Stimulated activated CD8-positive, alpha-beta memory T cell treated with anti-CD3 and anti-CD28 coated beads, Interleukin-7, amount 100 ng/mL, for 48 hours (primary cell): ENCODE measurements at places on chromosomes 2 and 18.

DNA sequence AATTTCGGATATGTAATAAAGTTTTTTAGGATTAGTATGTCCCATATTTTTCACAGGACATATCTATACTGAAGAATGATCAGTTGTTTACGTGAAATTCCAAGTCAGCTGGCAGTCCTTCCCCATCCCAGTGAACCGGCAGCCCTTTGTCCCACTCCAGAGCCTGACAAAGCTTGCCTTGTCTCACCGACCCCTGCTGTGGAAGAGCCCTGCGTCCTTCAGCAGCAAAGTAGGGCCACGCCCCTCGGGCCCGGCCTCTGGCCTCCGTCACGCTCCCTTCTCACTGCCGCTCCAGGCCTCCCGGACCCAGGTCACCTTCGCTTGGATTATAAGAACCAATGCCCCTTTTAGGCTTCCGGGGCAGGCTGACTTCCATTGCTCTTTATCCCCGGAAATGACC is 89.8 kb upstream of the TGIF1 start:
- no peak for DNase-seq

DNA sequence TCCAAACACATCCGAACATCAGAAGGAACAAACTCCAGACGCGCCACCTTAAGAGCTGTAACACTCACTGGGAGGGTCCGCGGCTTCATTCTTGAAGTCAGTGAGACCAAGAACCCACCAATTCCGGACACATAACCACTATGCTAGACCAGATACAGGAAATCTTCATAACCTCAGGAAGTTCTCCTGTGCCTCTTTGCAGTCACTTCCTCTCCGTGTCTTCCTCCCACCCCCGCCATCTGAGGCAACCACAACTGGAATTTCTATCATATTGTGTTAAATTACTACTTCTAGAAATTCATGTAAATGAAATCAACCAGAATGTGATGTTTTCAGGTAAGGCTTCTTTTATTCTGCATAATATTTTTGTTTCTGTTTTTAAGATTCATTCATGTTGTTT is 631.0 kb upstream of the NXPH2 start:
- DNase-seq, result no peak

DNA sequence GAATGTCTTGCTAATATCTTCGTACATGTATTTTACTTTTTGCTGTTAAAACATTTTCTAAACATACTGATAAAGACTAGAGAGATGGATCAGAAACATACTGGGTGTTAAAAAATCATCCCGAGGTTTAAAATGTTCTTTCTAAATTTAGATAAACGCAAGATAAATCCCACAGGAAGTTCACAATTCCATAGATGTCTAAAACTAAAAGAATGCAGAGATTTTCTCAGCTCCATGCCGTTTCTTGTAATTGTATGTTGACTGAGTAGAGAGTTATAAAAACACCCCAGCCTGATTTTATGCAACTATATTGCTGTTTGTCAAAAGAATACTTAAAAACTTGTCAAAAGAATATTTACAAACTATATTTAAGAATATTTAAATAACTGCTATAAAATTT is 455.7 kb downstream of the ARHGAP15 start:
- DNase-seq, result no peak

GRCh38 chr2:234404957-234405356 is 91.9 kb downstream of the ARL4C start:
- no peak for DNase-seq

GRCh38 chr2:16134436-16135165 is 194.3 kb downstream of the MYCN start:
- no peak for DNase-seq

- no peak for DNase-seq
Observed at GRCh38 chr2:239318790-239319661, 81.8 kb downstream of the HDAC4 start.

DNA sequence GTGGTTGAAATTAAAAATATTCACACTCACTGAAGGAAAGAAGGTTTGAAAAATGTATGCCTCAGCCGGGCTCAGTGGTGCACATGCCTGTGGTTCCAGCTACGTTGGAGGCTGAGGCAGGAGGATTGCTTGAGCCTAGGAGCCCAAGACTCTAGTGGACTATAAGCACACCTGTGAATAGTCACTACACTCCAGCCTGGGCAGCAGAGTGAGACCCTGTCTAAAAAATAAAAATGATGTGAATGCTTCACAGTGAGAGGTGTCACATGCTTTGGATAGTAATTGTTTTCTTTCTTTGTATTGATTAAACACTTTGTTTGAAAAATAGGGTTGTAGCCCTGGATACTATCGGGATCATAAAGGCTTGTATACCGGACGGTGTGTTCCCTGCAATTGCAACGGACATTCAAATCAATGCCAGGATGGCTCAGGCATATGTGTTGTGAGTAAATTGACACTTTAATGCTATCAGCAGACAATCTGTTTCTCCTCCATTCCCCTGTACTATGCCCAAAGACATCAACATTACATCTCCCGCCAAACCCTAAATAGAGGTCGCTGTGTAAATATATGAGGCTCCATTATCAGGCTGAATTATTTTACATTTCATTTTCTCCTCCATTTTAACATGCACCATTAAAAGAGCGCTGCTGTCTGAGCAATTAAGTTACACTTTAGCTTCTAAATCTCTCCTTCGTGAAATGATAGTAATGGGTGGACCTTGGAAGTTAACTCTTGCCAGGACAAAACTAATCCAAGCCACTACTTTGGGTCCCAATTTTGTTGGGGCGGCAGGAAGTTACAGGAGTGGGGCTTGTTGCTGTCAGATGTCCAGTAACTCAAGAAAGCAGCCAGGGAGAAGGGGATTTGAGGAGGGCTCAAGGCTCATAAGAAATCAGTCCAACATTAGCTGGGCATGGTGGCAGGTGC is 138.3 kb upstream of the TTC39C start:
- DNase-seq, result no peak

DNA sequence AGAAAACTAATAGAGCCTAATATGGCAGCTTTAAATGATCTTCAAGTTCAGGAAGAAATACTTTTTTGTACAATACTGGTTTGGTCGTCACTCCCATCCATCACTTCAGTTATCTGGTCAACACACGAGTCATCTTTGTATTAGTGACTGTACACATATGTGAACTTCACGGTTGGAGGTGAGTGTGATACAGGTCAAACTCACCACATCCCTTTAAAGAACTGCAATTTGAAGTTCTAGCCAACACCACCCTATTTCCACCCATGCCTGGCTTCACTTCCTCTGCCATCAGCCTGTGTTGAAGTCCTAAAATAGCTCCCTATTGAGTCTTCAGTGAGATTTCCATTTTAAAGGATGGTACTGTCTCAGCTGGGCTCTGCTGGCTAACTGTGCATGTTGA is 361.9 kb downstream of the TXNL1 start:
- DNase-seq, result no peak

- DNase-seq, result no peak
Observed at GRCh38 chr2:239278361-239278760, 122.5 kb downstream of the HDAC4 start.

GRCh38 chr2:17245906-17246305 is 272.3 kb downstream of the RAD51AP2 start:
- DNase-seq, result no peak

- no peak for DNase-seq
Observed at GRCh38 chr2:86417961-86418360, 23.2 kb upstream of the KDM3A start.

DNA sequence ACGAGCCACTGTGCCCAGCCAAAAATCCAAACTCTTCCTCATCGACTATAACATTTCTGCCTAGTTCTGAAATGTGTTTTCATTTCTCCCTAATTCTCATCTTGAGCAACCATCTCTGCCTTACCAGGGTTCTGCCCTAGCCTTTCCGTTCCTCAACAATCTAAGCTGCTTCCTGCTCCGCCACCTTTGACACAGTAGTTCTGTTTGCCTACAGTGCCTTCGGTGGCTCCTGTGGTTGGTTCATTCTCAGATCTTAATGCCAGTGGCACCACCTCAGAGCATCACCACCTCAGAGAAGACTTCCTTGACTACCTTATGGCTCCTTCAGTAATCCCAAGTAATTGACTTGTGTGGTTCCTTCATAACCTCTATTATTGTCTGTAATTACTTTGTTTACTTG is 3.8 kb downstream of the SOCS6 start:
- DNase-seq, result no peak

DNA sequence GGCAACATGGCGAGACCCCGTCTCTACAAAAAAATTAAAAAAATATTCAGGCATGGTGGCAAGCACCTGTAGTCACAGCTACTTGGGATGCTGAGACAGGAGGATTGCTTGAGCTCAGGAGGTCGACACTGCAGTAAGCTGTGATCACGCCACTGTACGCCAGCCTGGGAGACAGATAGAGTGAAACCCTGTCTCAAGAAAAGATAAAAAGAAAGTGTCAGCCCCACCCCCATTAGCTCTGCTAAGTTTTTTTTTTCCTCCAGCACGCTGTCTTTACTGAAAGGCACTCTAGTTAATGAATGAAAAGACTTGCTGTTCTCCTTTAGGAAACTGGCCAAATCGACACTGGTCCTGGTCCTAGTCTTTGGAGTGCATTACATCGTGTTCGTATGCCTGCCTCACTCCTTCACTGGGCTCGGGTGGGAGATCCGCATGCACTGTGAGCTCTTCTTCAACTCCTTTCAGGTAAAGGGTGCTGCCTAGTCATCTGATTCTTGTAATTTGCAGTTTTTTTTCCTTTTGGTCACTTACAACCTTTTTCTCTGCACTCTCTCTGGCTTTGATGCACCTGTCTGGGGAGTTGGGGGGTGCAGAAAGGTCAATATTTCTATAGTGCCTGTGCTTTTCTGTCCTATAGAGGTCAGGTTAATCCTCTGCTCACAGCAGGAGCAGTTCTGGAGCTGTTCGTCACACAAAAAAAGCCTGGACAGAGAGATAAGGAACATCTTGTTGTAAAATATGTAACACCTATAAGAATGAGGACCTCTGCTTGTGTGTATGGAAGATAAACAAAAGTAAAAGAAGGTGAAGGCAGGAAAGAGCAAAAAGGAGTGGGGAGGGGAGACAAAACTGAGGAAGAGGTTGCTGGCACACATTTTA is 82.3 kb downstream of the PTH2R start:
- DNase-seq, result no peak

- DNase-seq, result no peak
Observed at GRCh38 chr2:231199219-231199618, 788 bp downstream of the ARMC9 start.

DNA sequence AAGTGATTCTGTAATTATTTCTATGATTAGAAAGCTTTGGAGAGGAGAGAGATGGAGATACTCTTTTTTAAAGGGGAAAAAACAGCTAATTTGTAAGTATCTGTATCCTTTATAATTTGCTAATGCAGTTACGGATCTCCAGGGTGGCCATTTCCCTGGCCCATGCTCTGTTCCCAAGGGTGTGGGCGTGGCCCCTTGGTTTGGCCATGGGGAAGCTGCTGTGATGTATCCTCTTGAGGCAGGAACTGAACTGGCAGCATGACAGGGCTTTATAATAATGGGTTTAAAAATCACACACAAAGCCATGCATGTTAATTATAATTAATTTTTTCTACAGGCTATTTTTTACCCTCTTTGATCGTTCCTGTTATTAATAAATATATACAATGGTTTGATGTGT is 27.0 kb downstream of the TRAPPC12 start:
- no peak for DNase-seq

DNA sequence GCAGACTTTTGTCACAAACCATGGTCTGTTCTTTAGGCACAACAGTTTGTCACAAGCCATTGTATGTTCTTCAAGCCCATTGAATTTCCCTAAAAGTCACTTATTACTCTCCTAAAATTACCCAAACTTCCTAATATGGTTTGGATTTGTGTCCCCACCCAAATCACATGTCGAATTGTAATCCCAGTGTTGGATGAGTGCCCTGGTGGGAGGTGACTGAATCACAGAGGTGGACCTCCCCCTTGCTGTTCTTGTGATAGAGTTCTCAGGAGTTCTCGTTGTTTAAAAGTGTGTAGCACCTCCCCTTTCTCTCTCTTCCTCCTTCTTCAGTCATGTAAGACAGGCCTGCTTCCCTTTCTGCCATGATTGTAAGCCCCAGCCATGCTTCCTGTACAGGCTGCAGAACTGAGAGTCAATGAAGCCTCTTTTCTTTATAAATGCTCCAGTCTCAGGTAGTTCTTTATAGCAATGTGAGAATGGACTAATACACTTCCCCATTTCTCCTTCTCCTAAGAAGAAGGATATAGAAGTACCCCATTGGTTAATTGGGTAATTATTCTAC is 11.2 kb upstream of the GYPC start:
- no peak for DNase-seq

- DNase-seq, result no peak
Observed at GRCh38 chr2:239778042-239778851, 246.9 kb downstream of the NDUFA10 start.

DNA sequence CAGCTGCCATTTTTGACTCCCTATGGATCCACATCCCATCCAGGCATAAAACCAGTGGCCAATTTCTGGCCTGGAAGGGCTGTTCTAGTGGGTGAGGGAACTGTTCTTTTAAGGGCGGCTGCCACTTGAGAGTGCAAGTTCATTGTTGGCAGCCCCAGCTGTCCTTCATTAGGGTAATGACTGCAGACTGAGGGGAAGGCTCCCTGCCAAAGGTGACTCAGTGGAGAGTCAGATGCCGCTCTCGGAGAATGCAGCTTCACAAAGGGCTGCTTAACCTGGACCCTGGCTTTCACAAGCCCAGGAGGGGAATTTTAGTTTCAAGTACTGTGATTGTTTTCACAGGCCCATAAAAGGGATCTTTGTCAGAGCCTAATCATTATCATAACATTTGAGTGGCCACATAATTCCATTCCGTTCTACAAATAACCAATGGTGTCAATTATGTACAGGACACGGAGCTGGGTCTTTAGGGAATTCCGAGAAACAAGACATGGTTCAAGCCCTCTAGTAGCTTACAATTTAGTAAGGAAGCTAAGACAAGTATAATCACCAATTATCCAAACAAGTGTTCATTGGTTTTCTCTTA is 235.7 kb downstream of the CDCA7 start:
- no peak for DNase-seq

DNA sequence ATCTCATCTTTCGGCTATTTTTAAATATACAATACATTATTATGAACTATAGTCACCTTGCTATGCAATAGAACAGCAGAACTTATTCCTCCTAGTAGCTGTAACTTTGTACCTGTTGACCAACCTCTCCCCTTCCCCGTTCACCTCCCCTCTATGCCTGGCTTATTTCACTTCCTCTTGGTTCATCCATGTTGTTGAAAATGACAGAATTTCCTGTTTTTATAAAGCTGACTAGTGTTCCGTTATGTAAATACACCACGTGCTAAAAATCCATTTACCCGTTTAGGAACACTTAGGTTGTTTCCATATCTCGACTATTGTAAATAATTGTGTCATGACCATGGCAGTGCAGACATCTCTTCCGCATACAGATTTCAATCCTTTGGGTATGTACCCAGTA is 10.3 kb downstream of the ALPI start:
- no peak for DNase-seq

GRCh38 chr2:200225951-200226350 is 80.5 kb upstream of the SPATS2L start:
- no peak for DNase-seq

- DNase-seq, result no peak
Observed at GRCh38 chr2:227340106-227340505, 15.1 kb downstream of the MFF start.

DNA sequence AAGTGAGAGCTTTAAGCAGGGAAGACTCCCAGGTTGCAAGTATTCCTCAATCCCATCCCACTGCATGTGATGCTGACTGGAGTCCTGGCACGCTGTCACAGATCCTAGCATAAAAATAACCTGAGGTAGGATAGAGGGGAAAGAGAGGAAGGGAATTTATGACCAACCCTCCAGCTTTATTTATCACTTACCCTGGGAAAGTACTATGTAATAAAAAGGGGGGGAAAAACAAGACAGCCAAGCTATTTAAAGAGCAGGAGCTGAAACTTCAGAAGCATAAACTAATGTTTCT is 122.2 kb downstream of the SLC8A1 start:
- no peak for DNase-seq
